NK-92 treated with Interleukin-12 subunit alpha and Interleukin-12 subunit beta, amount 100 ng/mL, for 24 hours (cell line): ENCODE measurements at places on chromosomes 7 and 10.

GRCh38 chr7:66503551-66504031, 125.1 kb upstream of the KCTD7 start:
- DNase-seq: no peak

GRCh38 chr10:99598781-99599509, 21.3 kb downstream of the SLC25A28 start:
- DNase-seq: no peak

- DNase-seq: no peak
Measured at GRCh38 chr7:103388469-103389140, 41.2 kb downstream of the PSMC2 start.

GRCh38 chr7:121505021-121505420, 108.9 kb upstream of the FAM3C start:
- DNase-seq: no peak

GRCh38 chr10:62626817-62627216, 177.7 kb upstream of the ADO start:
- no peak for DNase-seq

GRCh38 chr10:104322416-104322782, 15.9 kb downstream of the ITPRIP start:
- no peak for DNase-seq

DNA sequence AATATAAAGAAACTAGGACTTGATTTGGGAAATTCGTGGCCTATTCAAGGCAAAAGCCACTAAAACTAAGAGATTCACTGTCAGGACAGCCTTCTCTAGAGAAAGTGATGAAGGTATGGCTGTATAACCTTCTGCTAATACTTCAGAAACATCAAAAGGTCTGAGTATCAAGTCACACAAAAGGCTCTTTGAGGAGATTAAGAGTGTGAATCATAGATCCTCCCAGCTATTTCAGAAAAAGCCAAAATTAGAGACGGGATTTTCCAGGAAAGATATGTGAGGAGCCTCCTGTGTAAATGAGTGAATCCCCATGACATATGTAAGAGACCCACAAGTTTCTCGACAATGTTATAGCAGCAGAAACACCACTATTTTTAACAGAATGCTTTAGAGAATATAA, 56.2 kb downstream of the UBE3C start:
- DNase-seq: no peak

DNA sequence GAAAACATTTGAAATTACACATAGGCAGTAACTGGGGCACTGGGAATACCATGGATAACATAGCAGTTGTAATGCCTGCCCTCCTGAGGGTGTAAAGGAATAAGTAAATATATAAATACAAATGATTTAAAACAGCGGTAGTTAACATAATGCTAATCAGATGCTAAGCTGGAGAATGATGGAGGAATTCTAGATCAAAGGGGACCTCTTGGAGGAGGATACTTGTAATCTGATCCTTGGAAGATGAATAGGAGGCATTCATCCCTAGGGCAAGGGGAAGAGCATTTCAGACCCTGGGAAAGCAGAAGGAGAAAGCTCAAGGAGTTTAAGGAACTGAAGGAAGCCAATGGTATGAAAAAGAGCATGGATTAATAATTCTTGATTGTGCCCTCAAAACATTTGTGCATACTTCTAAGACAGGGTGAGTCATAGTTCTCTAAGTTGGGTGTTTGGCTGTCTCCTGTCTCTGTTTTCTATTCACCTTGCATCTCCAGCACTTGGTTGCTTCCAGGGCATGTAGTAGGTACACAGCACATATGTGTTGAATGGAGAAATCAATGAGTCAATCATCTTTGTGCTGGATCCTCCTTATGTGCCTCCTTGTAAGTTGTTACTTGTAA, 54.8 kb upstream of the PLPP4 start:
- no peak for DNase-seq

- DNase-seq: no peak
Measured at GRCh38 chr10:44264244-44264643, 120.7 kb downstream of the CXCL12 start.

GRCh38 chr7:115226410-115226809, 304.5 kb downstream of the MDFIC start:
- DNase-seq: no peak

- DNase-seq: no peak
Measured at GRCh38 chr10:94065362-94065761, 71.6 kb downstream of the PLCE1 start.

DNA sequence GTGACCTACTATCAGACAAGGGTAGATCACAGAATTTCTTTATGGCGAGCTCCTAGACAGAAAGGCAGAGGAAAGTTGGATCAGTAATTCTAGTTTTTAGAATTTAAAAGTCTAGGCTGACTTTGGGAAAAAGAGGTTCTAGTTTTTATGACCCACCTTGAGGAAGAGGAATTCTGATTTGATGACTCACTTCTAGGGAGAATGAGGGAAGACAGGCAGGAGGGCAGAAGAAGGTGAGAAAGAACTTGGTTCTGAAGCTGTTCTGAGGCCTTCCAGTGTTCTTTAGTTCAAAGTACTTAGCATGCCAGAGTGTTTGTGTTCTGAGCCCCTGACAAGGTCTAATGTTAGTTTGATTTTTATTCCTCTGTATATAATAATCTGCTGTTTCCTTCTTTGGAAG, 97.2 kb downstream of the PODXL start:
- DNase-seq: no peak

- DNase-seq: no peak
Measured at GRCh38 chr10:24952143-24952706, at the start of gene PRTFDC1. PRTFDC1 (minus strand) TSS chr10:24952606; CDS start chr10:24952575, 31 bp downstream.

GRCh38 chr10:60186315-60187071, 203.2 kb downstream of the ANK3 start:
- no peak for DNase-seq

GRCh38 chr10:96639899-96640298, 53.1 kb upstream of the TM9SF3 start:
- no peak for DNase-seq

GRCh38 chr10:88892222-88892967, 12.3 kb downstream of the STAMBPL1 start:
- DNase-seq: no peak

DNA sequence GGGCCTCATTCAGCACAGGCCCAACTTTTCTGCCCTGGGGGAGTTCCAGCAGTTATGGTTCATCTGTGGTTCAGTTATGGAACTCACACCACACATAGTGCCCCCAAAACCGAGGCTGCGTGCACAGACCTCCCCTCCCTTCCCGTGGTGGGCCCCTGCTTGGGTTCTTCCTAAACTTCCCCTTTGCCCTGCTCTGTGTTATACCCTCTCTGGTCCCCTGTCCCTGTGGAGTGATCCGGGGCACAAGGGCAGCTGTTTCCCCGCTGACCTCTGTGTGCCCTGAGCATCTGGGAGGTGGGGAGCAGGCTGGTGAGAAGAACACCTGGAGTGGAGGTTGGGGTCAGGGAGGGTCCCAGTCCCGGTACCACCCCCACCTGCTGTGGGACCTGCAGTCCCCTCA, 39.4 kb downstream of the HTRA1 start:
- DNase-seq: no peak

DNA sequence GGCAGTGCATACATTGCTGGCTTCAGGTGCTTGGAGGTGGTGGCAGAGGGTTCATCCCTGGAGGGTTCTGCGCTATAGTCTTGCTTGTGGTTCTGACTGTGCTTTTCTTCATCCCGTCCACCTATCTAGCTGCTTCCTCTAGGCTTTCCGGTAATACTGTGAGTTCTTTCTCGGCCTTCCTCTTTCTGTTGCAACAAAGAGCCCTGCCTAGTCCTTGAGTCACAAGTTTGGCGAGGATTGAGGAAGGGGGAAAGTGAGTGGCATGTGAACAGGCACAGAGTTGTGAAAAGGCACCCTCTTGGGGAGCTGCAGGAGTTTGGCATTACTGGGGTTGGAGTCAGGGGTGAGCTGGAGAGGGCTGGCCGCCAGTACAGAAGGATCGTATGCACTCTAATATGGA, 123.0 kb downstream of the SH2D4B start:
- no peak for DNase-seq

DNA sequence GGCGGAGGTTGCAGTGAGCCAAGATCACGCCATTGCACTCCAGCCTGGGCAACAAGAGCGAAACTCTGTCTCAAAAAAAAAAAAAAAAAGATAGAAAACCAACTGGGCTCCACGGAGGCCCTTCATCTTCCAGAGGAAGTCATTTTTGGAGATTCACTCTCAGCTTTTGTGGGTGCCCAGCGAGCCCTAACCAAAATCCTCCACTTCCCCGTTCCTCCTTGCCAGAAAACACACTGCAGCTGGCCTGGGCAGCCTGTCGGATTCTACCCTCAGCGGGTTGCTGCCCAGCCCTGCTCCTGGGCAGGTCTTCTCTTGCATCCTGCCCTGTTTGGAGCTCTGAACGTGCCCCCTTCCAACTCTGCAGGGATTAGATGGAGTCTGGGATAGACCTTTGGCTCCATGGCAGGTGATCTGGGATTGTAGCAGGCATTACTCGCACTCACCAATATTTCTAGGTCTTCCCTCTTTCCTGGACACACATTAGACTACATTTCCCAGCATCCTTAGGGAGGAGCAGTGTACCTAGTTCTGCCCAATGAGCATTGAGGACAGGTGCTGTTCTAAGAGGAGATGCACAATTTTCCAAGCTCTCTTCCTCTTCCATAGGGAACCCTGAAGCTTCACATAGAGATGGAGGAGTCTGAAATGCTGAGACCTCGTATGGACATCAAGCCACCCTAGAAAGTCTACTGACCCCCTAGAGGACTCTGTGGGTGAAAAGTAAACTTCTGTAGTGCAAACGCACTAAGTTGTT, 4.6 kb downstream of the GRID2IP start:
- no peak for DNase-seq

DNA sequence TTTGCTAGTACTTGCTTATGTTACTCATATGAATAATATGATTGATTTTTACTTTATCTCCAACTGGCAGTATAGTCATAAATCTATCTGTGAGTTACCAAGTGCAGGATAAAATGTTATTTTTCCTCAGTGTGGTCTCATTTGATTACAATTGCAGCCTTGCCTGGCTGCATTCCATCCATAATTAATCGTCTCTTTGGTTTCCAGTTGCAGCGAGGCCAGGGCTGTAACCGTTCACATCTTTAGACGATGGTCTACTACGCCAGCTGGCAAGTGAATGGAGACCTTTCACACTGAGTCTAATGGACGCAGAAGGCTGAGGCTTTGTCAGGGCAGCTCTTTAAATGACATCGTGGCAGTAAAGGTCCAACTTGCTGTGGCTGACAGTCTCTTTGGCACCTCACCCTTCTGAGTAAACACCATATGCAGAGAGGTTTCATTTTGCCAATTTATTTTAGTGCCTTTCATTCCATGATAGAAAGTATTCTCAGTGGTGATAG, 84.0 kb downstream of the ARL4A start:
- DNase-seq: no peak

GRCh38 chr10:120782336-120782735, 68.8 kb upstream of the WDR11 start:
- DNase-seq: no peak

DNA sequence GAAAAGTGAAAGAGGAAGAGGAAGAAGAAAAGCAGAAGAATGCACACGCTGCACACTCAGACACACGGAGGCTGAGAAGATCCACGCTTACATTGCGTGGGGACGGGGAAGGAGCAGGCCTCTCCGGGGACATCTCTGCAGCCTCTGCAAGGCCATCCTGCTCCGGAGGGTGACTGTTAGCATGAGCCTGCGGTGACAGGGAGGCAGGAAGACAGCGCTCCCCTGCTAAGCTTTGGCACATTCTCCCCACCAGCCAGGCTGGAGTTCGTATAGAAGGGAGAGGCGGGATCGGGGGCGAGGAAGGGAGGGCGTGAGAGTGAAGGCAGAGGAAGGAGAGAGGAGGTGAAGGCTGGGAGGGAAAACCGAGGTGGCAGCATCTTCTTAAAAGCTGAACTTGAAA, 366.0 kb upstream of the SHH start:
- DNase-seq: no peak

GRCh38 chr10:81725851-81726250, 149.1 kb upstream of the NRG3 start:
- no peak for DNase-seq

DNA sequence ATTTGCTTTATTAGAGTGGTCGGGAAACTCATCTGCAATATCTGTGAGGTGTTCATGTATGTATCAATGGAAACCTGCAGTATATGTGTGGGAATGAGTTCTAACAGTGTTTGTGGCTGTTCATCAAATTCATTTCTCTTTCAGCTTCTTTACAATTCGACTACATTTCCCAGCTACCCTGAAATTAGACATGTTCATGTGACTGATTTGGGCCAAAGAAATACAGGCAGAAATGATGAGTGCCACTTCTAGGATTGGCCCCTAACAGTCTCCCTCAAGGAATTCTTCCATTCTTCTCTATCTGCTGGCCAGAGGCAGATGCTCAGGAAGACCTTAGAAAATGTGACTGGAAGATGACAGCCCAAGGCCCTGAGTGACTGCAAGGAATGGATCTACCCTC, 114.8 kb upstream of the WAC start:
- no peak for DNase-seq

DNA sequence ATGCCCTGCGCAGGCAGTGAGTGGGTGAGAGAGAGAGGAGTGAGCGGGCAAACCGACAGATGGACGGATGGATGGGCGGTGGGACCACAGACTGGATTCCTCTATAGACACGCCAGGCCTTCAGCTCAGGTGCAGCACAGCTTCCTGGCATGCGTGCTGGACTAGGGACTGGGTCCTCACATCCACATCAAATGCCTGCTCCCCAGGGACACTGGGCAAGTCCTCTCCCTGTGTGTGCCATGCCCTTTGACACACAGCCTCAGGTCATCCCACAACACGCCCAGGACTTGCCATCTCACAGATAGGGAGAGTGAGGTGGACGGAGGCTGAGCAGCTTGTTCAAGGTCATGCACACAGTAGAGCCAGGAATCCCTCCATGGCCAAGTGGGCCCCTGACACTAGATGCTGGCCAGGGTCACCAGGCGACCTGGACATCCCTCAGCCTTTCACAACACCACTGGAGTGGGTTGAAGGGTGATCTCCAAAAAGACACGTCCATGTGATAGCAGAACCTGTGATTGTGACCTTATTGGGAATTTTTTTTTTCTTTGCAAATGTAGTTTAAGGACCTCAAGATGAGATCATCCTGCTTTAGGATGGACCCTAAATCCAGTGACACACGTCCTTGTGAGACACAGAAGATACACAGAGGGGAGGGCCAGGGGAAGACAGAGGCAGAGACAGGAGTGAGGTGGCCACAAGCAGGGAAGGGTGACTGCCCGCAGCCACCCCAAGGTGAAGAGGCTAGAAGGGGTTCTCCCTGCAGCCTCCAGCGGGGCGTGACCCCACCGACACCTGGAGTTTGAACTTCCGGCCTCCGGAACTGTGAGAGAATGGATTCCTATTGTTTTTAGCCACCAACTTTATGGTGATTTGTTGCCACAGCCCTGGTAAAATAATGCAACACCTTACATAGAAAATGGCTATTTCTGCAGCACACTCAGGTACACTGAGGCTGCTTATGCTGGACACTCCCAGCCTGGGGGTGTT, 155.0 kb upstream of the CHST15 start:
- no peak for DNase-seq

DNA sequence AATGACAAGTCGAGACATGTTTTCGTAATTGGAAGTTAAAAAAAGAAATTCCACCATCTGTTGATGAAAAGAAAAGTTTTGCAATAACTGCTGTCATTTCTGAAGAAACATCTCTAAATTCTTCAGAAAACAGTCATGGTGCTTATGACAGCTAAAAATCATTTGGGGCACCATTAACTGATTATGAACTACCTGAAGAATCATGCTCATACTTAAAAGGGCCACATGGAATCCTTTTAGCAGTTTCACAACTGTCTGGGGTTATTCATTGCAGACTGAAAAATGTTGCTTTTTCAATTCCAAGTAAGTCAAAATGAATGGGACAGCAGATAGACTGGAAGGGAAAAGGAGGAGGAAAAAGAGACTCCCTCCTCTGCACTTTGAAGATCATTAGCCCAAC, 134.2 kb downstream of the CHN2 start:
- DNase-seq: no peak

GRCh38 chr7:111678281-111678680, 116.0 kb upstream of the IMMP2L start:
- DNase-seq: no peak
